Foreskin keratinocyte (primary cell): ENCODE measurements at places on chromosomes 7 and 10. TPM values are rescaled to one million over a fixed set of nuclear protein-coding genes. Genes with fewer than 3 reads are reported as not detected.

- peak; percentile 64 for DNase-seq
Observed at GRCh38 chr10:61900829-61901792, at the start of gene ARID5B. ARID5B (plus strand) TSS chr10:61901699; CDS start chr10:61901710, 11 bp downstream.

- DNase-seq: peak; percentile 97
Observed at GRCh38 chr10:80154978-80155695, 22.6 kb downstream of the PLAC9 start.

DNA sequence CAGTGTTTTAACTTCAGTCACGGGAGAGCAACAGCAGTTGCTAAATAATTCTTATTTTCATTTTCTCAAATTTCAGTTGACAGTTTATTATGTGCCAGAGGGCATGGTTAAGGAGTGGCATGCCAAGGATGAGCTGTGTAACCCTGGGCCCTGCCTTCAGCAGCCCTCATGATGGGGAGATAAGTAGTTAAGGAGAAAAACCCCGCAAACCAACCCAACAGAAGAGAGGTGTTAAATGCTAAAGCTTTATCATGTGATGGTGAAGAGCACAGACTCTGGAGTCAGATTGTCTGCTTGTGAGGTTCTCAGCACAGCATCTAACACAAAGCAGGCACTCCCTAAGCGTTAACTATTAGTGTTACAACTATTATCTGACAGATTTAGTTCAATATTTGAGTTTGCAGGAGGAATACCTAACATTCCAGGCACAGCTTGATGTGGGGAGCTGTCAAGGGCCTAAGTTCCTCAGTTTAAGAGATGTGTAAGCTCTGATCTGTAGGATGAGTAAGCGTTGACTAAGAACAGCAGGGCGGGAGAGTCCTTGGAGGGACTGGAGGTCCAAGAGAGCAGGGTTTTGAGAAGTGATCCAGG is 29.6 kb downstream of the STAM start:
- DNase-seq: peak; percentile 86

- DNase-seq: no peak
Observed at GRCh38 chr7:3955026-3955425, 654.0 kb downstream of the SDK1 start.

The FUOM gene
- 22.0 and 33.7 TPM in 2 replicates for total RNA-seq
